ENCODE measurements at places on chromosomes 2 and 18. TPM values are rescaled to one million over a fixed set of nuclear protein-coding genes. Genes with fewer than 3 reads are reported as not detected.

The PTPRN gene
- total RNA-seq: 0.12 TPM

The BOK gene
- total RNA-seq: 92.8 TPM

The MLPH gene
- total RNA-seq: 3.8 TPM

The AGFG1 gene
- 265 TPM for total RNA-seq

The EVA1A gene
- total RNA-seq: 1.3 TPM

The RAB27B gene
- 1.0 TPM for total RNA-seq

The CD8B gene
- total RNA-seq: 2.3 TPM

The EGR4 gene
- not detected for total RNA-seq

The CYP1B1 gene
- total RNA-seq: 55.4 TPM

The WNT10A gene
- total RNA-seq: not detected

The LHCGR gene
- total RNA-seq: 13.1 TPM

The FBLN7 gene
- 9.5 TPM for total RNA-seq

The STAT4 gene
- 14.4 TPM for total RNA-seq

The DTNA gene
- 22.7 TPM for total RNA-seq

The CAPN13 gene
- not detected for total RNA-seq

The DCC gene
- total RNA-seq: 0.12 TPM

The KATNAL2 gene
- total RNA-seq: 7.8 TPM

The NDUFAF7 gene
- 11.9 TPM for total RNA-seq

The RIT2 gene
- not detected for total RNA-seq

The HAAO gene
- 7.2 TPM for total RNA-seq

The LOXHD1 gene
- total RNA-seq: 4.0 TPM

The MPPE1 gene
- total RNA-seq: 30.3 TPM

The TEKT4 gene
- total RNA-seq: not detected

The SEH1L gene
- total RNA-seq: 37.8 TPM

The CELF4 gene
- total RNA-seq: 0.47 TPM

The UGT1A3 gene
- total RNA-seq: not detected

The PIEZO2 gene
- 2.7 TPM for total RNA-seq

The RFX8 gene
- 2.6 TPM for total RNA-seq

The DPP4 gene
- 17.9 TPM for total RNA-seq

The TRIM43 gene
- not detected for total RNA-seq

The MATN3 gene
- 9.1 TPM for total RNA-seq

The ADAM23 gene
- total RNA-seq: 3.7 TPM

The ZNF892 gene
- 7.9 TPM for total RNA-seq

The SERPINB10 gene
- total RNA-seq: 0.72 TPM

The NR4A2 gene
- total RNA-seq: 13.1 TPM

The DES gene
- total RNA-seq: 185 TPM

The DYNAP gene
- total RNA-seq: not detected
